ENCODE measurements at places on chromosomes 3 and 15. TPM values are rescaled to one million over a fixed set of nuclear protein-coding genes. Genes with fewer than 3 reads are reported as not detected.
A peak's percentile ranks its signal among the peaks of the same experiment; 100 is the strongest.

FANCD2 gene
- total RNA-seq: 3.8 TPM

OR5K2 gene
- total RNA-seq: not detected

DNA sequence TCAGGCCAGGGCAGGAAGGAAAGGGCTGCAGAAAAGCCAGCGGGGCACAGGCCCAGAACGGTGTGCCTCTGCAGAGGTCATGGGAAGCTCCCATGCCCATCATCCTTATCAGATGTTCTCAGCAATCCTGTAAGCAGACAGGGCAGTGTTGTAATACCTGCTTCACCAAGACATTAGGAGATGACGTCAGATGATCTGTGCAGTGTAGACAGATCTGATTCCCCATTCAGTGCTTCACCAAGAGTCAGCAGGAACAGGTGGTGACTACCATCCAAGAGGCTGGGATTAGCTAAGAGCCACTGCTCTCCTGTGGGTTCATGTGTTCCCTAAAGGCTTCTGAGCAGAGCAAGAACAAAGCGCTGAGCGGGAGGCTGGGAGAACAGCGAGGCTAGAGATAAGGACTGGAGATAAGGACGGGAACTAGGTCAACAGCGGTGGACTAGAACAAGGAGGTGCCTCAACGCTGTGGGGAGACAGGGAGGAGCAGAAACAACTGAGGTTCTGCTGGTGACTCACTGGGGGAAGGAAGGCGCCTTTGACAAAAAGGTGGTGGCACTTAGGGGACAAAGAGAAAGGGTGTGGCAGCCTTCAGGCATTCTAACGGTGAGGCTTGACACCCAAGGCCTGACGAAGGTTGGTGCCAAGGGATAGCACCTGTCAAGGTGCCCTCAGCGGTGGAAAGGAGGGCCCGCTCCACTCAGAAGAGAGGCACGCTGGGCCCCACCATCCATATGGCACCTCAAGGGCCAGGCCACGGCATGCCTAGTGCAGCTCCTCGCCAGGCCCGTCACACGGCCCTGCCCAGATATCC, 28.4 kb downstream of the CCDC12 start:
- no peak for DNase-seq

GHSR gene
- not detected for total RNA-seq

ARGFX gene
- not detected for total RNA-seq

- no peak for DNase-seq
Observed at GRCh38 chr3:8387571-8387970, 114.1 kb upstream of the LMCD1 start.

GRCh38 chr3:73100741-73101559, 39.5 kb downstream of the EBLN2 start:
- DNase-seq: peak; percentile 95

POTEB3 gene
- total RNA-seq: not detected

- DNase-seq: no peak
Observed at GRCh38 chr15:57251308-57251707, 125.0 kb upstream of the CGNL1 start.

PODXL2 gene
- total RNA-seq: 12.1 TPM

- no peak for DNase-seq
Observed at GRCh38 chr3:152257563-152258035, 11.1 kb upstream of the MBNL1 start.

ARNT2 gene
- total RNA-seq: 16.6 TPM

Measured in sciatic nerve (tissue), 2 donors.